Hematopoietic multipotent progenitor cell treated with erythropoietin and hydrocortisone succinate and interleukin-3 and kit ligand, for 17 days (in vitro differentiated cells): ENCODE measurements at places on chromosomes 2 and 18.

- DNase-seq: no peak
Observed at GRCh38 chr2:96323849-96324248, 1.3 kb upstream of the ITPRIPL1 start.

DNA sequence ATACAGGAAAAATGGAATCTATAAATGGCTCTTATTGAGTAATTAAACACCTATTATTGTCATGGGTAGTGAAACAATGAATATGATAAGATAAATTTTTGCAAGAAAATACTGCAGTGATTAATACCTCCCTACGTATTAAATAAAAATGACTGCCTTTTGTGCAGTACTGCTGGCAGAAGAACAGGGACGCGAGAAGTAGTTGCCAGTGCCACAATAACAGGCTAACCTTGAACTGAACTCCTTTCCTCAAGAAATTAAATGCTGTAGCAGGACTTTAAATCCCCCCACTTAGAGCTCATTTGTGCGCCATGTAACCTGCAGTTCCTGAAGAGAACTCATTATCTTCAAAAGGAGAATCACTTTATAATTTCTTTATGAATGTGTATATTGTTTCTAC lies 24.6 kb downstream of the FIGN start:
- no peak for DNase-seq

- DNase-seq: no peak
Observed at GRCh38 chr2:199659207-199659606, 191.8 kb downstream of the FTCDNL1 start.

DNA sequence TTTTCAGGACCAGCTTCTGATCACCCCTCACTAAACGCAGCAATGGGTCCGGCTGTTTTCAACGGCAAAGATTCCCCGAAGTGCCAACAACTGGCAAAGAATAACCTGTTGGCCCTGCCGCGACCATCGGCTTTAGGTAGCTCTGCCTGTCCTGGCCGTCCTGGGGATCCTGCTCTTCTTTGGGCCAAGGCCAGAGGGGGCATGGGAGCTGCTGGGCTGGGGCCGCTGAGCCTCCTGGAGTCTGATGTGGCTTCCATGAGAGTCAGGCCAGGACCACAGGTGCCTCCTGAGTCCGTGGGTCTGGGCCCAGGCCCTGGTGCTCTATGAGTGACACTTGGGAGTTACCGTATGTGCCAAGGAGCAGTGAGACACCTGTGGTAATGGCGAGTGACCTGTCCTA lies 46.9 kb downstream of the GREB1 start:
- no peak for DNase-seq

DNA sequence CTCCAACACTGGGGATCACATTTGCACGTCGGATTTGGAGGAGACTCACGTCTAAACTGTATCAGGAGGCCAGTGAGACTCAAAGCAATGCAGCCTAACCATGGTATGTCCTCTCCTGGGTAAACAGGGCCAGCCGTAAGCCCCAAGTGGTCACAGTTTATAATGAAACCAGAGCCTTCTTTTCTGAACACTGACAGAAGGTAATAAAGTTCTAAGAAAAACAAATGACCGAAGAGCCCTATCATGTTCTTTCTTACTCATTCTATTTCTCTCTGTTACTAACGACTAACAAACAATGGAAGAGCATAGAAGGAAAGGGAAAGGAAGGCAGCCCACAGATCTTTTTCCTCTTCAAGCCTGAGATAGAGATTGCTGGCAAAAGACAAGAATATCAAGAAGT lies 796.8 kb upstream of the SOX11 start:
- DNase-seq: no peak

DNA sequence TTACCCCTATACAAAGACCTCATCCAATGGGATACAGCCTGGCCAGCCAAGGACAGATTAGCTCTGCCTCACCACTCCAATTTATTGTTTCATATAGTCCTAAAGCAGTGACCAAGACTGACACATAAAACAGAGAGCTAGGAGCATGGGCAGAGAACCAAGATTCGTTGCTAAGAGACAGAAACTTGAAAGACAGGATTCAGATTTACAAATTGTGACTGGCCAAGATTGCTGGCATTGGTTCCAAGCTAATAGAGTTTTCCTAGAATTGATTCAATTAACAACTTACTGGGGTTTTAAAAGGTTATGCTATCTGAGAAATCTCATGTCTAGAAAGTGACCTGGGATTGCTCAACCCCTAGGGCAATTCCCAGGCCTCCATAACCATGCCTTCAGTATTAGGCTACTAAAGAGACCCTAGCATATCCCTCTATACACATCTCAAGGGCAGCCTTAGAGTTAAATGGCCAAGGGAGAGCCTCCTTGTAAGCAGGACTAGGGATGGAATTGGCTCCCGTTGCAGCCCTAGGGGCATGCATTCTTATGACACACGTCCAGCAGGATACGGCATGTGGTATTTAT lies 75.6 kb downstream of the ICOS start:
- no peak for DNase-seq

DNA sequence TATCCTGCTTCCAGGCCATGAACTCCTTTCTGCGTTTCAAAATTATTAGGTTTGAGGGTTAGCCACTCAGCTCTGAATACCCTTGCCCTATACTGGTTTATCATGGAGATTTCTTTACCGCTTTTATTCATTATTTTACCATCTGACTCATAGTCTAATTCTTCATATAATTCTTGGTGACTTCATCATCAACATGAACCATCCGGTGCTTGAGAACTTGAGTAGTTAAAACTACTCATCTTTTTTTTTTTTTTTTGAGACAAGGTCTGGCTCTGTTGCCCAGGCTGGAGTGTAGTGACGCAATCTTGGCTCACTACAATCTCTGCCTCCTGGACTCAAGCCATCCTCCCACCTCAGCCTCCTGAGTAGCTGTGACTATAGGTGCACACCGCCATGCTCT lies 94.2 kb upstream of the LHCGR start:
- DNase-seq: no peak
